ENCODE measurements at places on chromosomes 16 and 17. TPM values are rescaled to one million over a fixed set of nuclear protein-coding genes. Genes with fewer than 3 reads are reported as not detected.

- no peak for DNase-seq
Observed at GRCh38 chr16:73796241-73796640, 500.4 kb upstream of the PSMD7 start.

DNA sequence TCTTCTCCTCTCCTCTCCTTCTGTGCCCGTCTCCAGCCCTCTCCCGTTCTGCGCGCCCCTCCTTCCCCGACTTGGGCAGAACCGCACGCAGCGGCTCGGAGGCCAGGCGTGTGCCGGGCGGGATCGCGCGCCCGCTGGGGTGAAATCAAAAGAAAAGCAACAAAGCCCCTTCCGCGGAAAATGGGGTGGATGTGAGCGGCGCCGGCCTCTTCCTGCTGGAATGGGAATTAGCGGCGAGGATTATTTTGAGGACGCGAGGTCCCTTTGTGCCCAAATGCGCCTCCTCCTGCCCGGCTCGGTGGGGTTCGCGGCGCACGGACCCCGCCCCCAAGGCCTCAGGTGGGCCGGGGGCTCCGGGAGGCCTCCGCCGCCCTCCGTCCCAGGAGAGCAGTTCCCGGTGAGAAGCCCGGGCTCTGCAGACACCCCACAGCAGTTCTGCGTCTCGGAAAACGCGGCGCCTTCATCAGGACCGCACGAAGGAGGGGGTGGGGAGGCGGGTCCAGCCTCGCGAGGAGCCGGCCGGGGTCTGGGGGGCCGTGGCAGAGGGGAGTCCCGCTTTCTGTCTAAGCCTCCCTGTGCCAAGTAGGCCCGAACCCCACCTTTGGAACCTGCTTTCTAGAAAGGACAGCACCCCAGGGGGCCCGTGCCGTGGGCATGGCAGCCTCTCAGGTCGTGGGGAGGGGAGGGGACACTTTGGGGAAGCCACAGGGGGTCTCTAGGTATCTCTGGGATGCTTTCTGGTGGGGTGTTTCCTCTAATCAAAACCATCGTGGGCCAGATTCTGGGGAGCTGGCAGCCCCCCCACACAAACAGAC lies 91.0 kb upstream of the CBX4 start:
- no peak for DNase-seq

DNA sequence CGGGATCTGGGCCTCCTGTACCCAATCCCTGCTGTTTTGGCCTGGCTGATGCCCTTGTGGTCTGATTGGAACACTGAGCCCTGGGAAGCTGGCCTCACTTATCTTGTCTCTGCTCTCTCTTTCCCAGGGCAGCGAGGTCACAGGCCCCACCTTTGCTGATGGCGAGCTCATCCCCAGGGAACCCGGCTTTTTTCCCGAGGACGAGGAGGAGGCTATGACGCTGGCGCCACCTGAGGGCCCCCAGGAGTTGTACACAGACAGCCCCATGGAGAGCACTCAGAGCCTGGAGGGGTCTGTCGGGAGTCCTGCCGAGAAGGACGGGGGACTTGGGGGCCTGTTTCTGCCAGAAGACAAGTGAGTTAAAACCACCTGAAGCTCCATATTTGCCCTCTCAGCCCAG lies 126.0 kb downstream of the RAB11FIP4 start:
- no peak for DNase-seq

- peak; percentile 53 for DNase-seq
Observed at GRCh38 chr17:17525956-17526355, 29.8 kb upstream of the RASD1 start.

GRCh38 chr16:89200124-89200849 lies at the start of gene SLC22A31:
Gene SLC22A31 (minus strand): TSS chr16:89200537. CDS start chr16:89200501, 36 bp downstream.
- DNase-seq = no peak

- DNase-seq = peak; percentile 58
Observed at GRCh38 chr16:88479793-88480760, 27.0 kb downstream of the ZFPM1 start.

GRCh38 chr16:7861891-7862582 lies 529.4 kb downstream of the RBFOX1 start:
- DNase-seq = no peak

DNA sequence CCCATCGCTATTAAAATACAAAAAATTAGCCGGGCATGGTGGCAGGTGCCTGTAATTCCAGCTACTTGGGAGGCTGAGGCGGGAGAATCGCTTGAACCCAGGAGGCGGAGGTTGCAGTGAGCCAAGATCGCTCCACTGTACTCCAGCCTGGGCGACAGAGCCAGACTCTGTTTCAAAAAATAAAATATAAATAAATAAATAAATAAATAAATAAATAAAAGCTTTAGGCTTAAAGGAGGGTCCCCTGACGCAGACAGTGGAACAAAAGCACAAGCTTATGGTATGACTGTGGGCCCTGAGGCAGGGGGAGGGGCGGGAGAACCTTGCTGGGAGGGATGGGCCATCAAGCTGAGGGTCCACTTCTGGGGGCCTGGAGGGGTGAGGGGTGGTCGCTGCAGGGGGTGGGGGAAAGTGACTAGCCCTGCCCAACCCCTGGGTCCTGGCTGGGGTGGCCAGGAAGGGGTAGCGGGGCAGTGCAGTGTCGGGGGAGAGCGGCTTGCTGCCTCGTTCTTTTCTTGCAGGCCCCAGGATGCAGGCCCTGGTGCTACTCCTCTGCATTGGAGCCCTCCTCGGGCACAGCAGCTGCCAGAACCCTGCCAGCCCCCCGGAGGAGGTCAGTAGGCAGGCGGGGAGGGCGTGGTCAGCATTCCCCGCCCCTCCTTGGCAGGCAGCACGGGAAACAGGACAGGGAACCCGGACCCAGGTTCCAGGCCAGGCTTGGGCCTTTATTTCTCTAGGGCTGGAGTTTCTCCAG lies 4.7 kb downstream of the SERPINF1 start:
- peak; percentile 83 for DNase-seq

GRCh38 chr17:2233441-2233947 lies 70.1 kb downstream of the SMG6 start:
- no peak for DNase-seq

DNA sequence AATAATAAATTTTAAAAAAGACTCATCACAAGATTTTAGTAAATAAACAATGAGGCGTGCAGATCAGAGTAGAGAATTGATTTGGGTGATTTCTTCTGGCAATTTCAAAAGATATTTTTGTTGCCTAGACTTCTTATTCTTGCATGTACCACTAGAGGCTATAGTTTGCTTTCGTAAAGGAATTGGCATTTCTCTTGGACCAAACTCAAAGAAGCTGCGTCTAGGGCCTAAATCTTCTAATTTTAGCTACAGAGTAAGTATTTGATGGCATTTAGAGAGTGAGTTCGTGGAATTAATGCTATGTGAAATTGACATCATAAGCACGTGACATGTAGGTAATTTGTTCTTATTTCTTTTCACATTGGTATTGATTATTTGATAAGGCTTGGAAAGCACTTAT lies 24.4 kb upstream of the ABCC11 start:
- no peak for DNase-seq

DNA sequence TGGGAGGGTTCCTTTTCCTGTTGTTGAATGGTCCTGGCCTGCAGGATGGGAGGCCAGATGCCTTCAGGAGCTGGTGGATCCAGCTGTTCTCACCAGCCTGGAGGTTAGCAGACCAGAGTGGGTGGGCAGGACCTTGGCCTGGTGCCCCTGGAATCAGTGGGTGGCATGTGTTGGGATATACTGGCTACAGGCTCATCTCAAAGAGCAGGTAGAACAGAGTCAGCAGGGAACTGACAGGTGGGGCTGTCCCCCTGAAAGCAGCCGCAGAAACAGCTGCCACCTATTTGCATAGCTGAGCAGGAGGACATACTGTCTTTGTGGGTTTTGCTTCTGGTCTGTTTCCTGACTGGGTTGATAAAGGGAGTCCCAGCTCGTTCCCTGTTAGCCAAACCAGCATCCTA lies 144.1 kb downstream of the RAB11FIP4 start:
- DNase-seq = no peak

DNA sequence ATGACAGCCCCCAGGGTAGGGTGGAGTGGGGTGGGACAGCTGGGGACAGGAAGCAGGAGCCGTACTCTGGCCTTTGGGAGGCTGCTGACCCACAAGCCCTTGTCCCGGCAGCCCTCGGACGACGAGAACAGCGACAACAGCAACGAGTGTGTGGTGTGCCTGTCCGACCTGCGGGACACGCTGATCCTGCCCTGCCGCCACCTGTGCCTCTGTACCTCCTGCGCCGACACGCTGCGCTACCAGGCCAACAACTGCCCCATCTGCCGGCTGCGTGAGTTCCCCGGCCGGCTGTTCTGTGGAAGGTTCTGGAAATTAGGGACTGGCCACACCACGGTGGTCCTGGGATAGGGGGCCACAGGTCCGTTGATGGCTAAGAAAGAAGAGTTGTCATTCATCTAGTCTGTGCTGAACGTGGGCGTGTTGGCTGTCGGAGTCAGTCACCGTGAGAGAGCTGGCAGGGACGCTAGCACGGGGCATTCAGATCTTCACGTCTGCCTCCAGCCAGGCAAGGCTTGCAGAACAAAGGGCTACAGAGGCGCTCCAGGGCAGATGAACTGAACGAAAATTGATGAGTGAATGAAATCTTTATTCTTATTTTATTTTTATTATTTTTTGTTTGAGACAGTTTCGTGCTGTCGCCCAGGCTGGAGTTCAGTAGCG lies 19.8 kb upstream of the NUDT16L1 start:
- no peak for DNase-seq

DNA sequence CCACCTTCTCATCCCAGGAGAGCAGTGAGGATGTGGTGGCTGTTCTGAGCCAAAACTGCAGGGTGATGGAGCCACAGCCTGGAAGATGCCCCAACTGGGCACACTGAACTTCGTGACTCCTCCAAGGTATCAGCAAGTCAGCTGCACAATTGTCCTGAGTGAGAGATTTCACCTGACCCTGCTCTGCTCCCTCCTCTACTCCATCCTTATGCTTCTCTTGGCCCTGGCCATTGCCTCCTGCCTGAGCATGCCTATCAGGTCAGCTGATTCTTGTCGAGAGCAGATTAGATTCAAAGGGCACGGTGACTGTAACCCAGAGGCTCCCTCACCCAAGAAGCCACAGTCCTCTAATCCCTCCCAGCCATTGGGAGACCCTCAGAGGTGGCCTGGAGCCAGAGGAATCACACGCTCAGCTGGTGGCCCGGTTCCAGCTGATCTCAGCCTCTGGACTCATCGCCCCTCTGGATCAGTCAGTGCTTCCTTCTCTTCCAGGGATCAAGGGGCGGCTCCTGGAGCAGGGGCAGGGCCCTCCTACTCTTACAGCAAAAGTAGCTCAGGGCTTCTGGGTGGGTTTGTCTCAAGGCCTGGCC lies 7.0 kb upstream of the CYB561 start:
- DNase-seq = no peak

GRCh38 chr17:63039342-63039741 lies 73.3 kb downstream of the TANC2 start:
- DNase-seq = no peak

- no peak for DNase-seq
Observed at GRCh38 chr17:59296190-59296589, 35.3 kb upstream of the YPEL2 start.

DNA sequence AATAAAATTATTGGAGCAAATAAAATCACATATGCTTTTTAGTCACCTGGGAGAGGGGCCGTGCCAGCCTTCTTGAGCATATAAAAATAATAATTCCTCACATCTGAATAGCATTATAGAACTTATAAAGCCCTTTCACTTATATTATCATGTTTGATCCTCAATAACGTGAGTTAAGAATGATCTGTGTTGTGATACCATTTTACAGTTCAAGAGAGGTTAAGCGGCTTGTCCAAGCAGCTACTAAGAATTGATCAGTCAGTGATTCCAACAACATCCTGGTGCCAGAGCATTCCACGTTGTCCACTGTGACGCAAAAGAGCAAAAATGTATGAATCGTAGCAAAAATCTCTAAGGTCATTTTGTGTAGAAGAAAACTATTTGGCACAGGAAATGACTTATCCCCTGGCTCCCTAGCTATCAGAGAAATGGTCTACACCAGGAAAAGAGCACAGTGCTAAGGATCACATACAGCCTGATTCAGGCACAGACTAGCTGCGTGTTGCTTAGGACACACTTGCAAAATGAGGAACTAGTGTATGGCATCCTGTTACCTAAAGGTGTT lies 33.0 kb downstream of the ANKFN1 start:
- DNase-seq = no peak

DNA sequence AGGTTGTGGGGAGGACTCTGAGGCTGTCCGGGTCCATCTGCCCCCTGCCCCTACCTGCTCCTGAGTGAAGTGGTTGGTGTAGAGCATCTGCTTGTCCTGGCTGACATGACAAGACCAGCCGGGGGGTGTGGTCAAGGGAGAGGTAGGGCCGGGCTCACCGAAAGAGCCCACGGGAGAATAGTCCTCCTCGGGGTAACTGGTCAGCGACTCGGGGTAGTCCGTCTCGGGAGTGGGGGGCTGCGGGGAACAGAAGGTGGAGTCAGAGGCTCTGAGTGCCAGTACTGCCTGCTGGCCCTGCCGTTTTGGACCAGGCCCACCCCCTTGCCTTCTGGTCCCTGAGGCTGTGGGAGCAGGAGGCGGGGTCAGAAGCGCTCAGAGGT lies 27.8 kb downstream of the ARHGAP27 start:
- DNase-seq = no peak

GRCh38 chr16:9016824-9017223 lies 53.1 kb upstream of the USP7 start:
- DNase-seq = peak; percentile 30

DNA sequence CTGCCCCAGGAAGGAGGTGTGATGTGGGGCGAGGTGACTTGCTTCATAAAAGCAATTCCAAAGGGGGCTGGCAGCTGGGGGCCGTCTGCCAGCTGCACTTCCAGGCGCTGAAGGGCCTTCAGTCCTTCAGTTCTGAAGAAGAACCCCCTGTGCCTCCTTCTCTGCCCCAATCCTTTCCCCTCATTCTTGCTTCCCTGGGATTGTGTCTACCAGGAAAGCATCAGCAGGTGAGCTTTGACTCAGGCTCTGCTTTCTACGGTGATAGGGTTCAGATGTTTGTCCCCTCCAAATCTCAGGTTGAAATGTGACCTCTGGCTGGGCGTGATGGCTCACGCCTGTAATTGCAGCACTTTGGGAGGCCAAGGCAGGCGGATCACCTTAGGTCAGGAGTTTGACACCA lies 52.5 kb upstream of the NKD1 start:
- DNase-seq = no peak

DNA sequence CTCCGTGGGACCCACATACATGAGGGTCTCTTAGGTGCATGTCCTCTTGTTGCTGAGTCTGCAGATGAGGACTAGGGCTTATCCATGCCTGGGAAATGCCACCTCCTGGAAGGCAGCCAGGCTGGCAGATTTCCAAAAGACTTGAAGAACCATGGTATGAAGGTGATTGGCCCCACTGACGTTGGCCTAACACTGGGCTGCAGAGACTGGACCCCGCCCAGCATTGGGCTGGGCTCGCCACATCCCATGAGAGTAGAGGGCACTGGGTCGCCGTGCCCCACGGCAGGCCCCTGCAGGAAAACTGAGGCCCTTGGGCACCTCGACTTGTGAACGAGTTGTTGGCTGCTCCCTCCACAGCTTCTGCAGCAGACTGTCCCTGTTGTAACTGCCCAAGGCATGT lies 38.2 kb upstream of the IL21R start:
- peak; percentile 44 for DNase-seq

BFAR gene
- polyA plus RNA-seq = 41.7 TPM

PRCD gene
- 4.6 TPM for polyA plus RNA-seq
